ENCODE measurements at places on chromosomes 4 and X.

DNA sequence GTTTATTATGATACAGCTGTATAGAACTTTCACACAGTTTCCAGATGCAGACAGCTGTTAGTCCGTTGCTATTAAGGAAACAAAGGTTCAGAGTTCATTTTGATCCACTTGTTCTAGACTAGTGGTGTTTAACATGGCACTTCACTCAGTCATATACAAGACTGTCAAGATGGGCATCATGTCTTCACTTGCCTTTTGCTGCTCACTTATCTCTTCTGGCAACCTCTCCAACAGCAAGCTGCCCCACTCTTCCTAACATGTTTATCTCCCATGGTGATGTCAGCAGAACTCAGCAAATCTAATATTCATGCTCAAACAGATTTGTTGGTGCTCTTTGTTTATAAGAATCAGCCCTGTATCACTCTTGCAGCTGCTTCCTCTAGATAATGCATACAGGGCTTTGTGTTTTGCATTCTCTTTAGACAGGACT is 236.2 kb upstream of the HAND2 start:
- DNase-seq = peak; percentile 12

DNA sequence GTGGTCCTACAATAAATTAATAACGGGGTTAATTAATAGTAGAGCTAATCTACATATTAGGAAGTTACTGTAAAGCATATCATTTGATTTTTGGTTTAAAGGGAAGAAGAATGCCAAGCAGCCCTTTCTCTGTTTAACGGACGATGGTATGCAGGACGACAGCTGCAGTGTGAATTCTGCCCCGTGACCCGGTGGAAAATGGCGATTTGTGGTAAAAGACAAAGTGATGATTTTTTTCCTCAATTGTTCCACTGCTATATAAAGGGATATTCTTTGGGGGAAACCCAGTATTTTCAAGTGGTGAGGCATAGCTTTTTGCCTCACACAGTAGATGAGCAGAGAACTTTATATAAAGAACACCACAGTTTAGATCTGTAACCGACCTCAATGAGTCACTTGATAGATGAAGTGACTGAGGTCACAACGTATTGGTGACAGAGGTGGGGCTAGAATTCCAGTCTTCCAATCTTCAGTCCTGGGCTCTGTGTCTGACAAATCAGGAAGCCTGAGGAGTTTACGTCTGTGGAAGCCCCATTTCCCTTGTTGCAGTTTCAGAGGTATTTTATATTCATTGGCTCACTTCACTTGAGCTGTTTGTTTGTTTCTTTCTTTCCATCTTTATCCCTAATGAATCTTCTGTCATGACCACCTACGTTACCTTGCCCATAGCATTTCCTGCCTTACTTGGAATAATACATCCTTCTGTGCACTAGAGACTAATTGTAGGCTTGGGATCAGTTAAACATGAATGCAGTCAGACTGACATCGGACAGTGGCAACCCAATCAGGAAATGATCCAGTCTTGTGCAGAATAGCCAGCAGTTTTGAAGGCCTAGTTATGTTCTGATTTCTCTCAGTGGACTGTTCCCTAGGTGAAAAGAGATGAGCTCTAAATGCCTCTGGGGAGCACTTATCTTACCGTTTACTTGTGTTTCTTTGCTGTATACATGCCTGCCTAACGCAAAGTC is 30.1 kb downstream of the ZRSR2 start:
- DNase-seq = no peak

GRCh38 chr4:48329976-48330375 is 11.4 kb upstream of the SLAIN2 start:
- no peak for DNase-seq

DNA sequence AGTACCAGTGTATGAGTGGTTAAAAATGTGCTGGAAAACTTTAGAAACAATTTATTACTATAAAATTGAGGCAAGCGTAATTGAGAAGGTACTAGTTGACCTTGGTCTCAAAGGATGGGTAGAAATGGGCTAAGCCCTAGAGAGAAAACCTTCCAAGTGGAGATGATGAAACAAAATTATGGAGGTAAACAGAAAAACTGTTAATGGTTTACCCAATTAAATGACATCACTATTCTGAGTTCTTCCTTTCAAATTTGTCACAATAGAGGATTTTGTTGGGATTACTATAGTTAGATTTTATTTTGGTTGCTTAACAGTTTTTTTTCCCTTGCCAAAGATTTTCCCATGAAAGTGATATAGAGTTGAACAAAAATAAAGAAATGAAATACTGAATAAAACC is 1302.5 kb upstream of the TENM3 start:
- no peak for DNase-seq

DNA sequence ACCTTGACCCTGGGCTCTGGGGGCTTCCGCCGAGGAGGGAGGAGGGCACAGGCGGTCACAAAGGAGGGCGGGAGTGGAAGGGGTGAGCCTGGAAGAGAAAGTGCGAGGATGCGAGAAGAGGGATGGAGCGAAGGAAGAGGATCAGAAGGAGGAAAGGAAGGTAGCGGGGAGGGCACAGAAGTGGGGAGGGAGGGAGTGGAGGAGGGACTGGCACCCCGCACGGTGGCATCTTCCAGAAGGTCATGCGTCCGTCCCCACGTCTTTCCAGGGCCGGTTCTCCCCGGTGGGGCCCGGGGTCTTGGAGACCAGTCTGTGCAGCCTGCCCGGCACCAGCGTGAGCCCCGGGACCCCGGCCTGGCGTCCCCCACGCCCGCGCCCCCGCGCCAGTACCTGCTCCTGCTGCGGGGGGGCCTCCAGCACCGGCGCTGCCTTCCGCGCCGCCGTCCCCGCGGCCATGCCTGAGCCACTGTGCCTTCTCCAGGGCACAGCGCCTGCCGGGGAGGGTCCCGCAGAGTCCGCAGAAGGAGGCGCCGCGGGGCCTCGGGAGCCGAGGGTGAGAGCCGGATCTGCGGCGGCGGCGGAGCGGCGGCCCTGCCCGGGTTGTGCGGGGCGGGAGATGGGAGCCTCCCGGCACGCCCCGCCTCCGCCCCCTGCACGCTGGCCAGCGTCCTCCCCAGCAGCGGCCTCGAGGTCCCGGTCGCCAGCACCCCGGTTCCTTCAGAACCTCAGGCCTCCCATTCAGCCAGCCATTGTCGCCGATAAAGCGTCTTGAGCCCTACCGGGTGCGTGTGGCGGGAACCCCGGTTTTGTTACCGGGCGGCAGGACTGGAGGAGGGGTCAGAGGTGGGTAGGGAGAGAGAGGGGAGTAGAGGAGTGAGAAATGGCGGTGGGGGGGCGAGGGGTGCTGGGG is at the start of gene RNF175:
Gene RNF175, minus strand, starts transcription at position 618 of the 910 bp plus-strand sequence. Its CDS starts 162 bp downstream, at position 456.
- DNase-seq = no peak

DNA sequence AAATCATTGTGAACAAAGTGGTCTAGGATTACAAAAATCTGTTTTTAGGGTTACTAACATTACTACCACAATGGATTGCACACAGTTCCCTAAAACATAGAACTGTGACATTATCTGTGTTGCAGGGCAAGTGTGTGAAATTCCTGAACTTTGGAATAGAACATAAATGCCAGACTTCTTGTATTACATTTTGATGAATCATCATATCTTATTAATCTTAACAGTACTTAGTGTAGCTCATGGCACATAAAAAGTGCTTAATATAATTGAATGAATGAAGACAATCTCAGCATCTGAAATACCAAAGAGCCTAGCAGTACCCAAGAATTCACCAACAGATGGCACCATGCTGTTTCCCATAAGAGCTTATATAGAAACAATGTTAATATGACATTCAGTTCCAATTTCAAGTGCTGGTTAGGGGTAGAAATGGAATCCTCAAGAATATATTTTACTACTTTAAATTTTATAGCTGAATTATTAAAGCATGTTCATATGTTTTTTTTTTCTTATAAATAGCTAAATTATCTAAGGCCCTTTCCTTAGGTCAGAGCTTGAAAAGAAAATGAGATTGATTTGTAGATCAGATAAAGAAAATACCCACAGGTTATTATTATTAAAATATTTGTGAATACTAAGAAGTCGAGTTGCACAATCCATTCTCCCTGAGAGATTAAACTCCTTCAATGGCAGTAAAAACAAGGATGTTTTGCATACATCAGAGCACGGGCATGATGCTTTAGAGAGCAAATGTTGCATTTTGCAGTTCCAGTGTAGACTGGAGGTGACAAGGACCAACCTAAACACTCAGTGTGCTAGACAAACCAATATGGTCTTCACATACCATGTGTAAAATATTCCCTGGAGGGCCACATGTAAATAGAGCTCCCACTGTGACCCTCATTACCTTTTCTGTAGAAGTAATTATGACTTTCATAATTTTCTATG is 25.7 kb upstream of the SHISA3 start:
- peak; percentile 30 for DNase-seq

- no peak for DNase-seq
Measured at GRCh38 chr4:56748271-56748670, 67.2 kb upstream of the HOPX start.

DNA sequence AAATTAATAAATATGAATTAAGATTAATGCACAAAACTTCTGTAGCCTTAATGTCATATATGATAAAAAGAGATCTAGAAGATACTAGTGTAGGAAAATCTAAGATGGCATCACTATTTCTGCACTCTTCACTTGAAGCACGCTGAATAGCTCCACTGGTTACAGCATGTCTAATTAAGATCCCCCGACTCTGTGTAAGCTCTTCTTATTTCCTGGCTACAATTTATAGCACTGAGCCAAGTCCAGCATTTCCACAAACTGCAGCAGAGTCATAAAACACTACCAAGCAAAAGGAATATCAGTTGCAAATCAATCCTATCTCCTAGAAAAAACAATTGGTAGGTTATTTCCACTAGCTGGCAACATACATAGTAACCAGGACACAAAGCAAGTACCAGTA is 1.3 kb upstream of the CCNA2 start:
- DNase-seq = no peak

- no peak for DNase-seq
Measured at GRCh38 chr4:25857403-25857802, 5.4 kb downstream of the SEL1L3 start.

- DNase-seq = no peak
Measured at GRCh38 chrX:291411-291901, 10.3 kb downstream of the PLCXD1 start.

Data from CMK (cell line).